Stimulated activated CD8-positive, alpha-beta memory T cell treated with anti-CD3 and anti-CD28 coated beads, Interleukin-12 subunit alpha, Interleukin-12 subunit beta, amount 100 ng/mL, for 1 hour (primary cell): ENCODE measurements at places on chromosomes 16 and 17.

- DNase-seq, result no peak
Observed at GRCh38 chr16:57017251-57017650, 27.9 kb downstream of the NLRC5 start.

GRCh38 chr16:81607805-81608522 lies 163.4 kb downstream of the CMIP start:
- DNase-seq, result no peak

DNA sequence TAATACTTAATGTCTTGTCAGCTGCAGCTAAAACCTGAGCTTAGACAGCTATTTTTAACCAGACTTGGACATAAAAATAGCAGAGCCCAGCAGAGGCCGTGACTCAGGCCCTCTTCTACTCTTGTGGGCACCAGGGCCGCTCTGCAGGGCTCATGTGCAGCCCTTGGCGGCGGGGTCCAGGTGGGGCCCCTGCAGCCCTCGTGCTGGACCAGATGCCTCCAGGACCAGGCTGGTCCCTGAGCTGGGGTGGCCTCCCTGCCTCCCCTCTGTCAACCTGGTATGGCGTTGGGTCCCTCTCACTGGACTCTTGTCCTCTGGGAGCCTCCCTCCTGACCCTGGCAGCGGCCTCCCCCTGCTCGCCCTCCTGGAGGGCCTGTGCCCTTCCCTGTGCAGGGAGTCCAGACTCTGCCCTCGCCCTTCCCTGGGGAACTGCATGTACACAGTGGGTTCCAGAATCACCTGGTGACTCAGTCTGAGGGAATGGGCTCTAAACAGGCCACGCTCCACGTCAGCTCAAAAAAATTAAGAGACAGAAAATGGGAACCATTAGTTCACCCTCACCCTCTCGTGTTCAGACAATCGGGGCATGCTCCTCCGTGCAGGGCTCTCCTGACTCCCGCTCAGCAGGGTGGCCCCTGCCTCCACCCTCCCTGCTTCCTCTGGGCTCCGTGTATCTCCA lies 9.7 kb downstream of the CDK5R1 start:
- DNase-seq, result no peak

DNA sequence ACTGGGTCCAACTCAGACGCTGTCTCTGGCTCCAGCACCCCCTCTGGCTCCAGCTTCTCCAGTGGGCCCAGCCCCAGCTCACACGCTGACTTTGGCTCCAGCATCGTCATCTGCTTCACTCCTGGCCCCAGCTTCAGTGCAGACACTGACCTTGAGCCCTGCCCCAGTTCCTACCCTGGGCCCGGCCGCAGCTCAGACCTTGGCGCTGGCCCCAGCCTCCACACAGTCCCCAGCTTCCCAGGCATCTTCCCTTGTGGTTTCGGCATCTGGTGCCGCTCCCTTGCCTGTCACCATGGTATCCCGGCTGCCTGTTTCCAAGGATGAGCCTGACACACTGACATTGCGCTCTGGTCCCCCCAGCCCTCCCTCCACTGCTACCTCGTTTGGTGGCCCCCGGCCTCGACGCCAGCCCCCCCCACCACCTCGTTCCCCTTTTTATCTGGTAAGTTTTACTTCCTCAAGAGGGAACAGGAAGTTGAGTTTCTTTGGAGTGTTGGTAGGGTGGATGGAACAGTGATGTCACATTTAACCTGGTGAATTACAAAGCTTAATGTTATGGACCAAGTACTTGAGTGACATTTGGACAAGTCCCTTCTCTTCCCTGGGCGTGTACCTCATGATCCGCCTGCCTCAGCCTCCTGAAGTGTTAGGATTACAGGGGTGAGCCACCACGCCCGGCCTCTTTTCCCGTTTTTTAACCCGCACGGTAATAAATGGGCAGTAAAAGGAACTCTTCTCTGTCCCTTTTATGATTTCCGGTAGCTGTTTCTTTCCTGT lies 23.4 kb upstream of the PHKG2 start:
- DNase-seq, result no peak

GRCh38 chr17:12994341-12995074 lies 23.3 kb downstream of the ELAC2 start:
- no peak for DNase-seq
